MG63 (cell line): ENCODE measurements at places on chromosomes 7 and 10.

- no peak for DNase-seq
Measured at GRCh38 chr10:14837003-14837756, 657 bp downstream of the CDNF start.

DNA sequence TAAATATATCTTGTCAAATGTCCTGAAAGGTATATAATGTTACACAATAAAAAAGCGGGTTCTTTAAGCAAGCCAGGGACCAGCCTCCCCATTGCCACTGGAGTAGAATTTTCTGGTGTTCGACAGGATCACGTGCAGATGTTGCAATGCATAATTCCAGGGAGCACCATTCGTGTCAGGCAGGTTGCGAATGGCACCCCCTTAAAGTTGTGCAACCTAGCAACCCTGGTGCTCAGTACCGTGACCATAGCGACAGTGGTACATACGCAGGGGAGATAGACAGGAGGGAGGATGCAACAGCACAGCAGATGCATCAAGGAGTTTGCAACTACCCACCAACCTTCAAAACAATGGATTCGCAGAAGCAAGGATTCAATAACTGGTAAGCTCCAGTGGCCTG lies 6.6 kb upstream of the BMPR1A start:
- no peak for DNase-seq

DNA sequence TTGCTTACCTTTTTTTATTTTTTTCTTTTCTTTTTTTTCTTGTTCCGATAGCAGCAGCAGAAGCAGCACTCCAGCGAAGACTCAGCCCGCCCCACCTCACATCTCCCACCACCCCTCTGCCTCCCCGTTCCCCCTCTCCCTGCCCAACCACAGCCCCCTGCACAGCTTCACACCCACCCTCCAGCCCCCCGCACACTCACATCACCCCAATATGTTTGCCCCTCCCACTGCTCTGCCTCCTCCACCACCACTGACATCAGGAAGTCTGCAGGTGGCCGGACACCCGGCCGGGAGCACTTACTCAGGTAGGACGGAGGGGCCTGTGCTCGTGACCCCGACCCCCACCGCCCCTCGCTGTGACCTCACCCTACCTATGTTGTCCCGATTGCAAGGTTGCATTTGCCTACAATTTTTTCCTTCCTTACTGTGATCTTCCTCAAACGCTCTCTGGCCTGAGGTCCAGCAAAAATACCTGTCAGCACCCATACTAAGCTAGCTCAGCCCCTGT lies 367.2 kb upstream of the GALNT17 start:
- no peak for DNase-seq

DNA sequence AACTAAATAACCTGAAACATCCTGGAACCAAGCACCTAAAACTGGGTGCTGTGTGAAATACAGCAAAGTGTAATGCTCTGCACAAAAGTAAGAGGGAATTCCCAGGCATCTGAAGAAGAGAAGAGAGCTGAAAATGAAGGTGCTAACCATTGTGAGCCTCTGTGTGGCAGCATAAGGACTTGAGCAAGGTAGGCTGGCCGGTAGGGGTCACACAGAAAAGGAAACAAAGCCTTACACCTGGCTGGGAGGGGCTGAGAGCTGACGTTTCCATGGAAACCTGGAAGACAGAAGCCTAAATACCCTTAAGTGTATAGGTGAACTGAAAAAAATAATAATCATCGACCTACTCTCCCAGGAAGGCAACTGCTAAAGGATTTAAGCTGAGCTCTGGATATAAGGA lies 48.6 kb downstream of the CUL1 start:
- no peak for DNase-seq

- no peak for DNase-seq
Measured at GRCh38 chr10:66811211-66811610, 114.6 kb upstream of the LRRTM3 start.

- DNase-seq, result no peak
Measured at GRCh38 chr10:97664282-97664850, 22.7 kb downstream of the AVPI1 start.

GRCh38 chr10:32326680-32327363 lies 20.1 kb downstream of the EPC1 start:
- no peak for DNase-seq

DNA sequence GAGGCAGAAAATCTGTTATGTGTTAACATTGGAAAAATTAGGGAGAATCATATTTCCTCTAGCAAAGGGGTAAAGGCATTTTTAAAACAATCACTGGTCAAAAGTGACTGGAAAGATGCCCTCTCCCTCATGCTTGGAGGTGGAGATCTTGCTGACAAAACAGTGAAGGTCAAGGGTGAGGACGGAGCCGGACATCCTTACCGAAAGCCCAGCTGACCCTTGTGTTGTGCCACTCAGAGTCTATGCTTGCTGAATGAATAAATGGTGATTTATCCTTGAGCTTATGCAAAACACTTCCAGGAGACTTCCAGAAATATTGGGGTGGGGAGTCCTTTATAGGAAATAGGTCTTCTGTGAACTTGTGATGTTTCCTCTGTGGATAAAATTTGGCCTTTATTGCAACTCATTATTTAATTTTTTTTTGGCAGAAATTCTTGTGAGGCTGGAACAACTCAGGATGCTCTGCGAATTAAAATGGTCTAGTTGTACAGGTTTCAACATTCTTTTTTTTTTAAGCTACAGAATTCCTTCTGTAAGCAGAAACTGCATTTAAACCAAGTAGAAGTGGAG lies 28.3 kb upstream of the ELMO1 start:
- no peak for DNase-seq

GRCh38 chr7:144866189-144866588 lies 30.3 kb upstream of the TPK1 start:
- no peak for DNase-seq
